ENCODE measurements at places on chromosomes 7 and 10.

- DNase-seq, result no peak
Measured at GRCh38 chr10:87850742-87851205, 12.6 kb downstream of the KLLN start.

DNA sequence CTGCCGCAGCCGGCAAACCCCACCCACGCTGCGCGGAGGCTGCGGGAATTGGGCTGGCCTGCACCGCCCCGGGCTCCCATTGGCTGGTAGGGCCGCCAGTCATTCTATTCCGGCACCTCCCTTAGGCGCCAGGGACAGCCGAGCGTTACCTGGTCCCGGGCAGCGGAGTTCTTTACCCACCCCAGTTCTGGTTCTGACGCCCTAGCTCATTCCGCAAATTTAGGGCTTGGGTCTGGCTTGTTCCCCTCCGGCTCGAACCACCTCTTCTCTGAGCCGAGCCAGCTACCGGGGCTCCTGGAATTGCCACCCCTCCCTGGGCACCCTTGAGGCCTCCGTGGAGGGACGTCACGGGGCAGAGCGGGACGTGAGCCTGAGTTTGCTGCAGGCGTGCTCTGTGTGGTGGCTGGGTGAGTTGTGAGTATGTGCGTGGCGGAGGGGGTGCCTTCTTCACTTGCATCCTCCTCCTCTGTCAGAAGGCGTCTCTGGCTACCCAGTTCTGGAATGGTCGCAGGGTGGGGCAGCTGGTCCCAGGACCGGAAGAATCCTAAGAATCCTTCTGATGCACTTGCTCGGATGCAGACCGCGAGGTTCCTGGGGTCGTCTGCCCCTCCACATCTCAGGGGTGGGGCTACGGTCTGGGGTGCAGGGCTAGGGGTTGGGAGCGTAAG, at the start of the genes PDZD7 and SFXN3:
Gene PDZD7 (minus strand): TSS at position 2 of the 668 bp plus-strand sequence. CDS start 910 bp downstream, outside the sequence.
Gene SFXN3 (plus strand): TSS at position 107 of the 668 bp plus-strand sequence. CDS start 3,461 bp downstream, outside the sequence.
- DNase-seq, result peak; percentile 70

DNA sequence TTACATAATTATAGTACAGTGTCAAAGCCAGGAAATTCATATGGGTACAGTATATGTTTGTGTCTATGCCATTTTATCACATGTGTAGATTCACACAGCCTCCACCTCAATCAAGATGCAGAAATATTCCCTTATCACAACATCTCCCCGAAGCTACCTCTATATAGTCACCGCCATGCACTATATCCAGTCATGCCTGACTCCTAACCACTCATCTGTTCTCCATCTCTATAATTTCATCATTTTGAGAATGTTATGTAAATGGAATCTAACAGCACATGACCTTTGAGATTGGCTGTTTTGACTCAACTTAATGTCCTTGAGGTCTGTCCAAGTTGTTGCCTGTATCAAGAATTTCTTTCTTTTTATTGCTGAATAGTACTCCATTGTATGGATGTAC, 22.3 kb upstream of the SLC25A13 start:
- DNase-seq, result no peak

- DNase-seq, result no peak
Measured at GRCh38 chr10:4527281-4527970, 298.6 kb upstream of the AKR1E2 start.

DNA sequence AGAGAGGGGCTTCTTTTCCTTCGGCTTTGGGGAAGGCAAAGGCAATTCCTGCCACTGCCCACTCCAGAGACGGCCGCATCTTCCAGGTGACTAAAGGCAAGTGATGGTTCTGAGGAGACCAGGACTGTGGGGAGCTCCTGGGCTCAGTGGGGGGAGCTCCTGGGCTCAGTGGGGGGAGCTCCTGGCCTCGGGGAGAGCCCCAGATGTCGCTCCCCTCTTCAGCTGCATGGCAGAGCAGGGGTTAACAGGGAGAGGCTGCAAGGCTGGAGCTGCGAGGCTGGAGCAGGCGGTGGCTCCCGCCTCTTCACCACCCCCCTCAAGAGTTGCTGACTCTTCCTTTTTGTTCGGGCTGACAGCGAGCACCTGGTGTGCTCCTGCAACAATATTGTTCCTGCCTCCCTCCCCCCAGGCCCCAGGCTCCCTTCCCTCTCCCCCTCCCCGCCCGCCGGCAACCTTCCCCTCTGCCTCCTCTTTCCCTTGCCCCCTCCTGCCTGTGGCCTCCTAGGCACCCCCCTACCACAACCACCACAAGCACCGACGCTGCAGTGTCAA, 56.3 kb upstream of the LBX1 start:
- DNase-seq, result peak; percentile 58

DNA sequence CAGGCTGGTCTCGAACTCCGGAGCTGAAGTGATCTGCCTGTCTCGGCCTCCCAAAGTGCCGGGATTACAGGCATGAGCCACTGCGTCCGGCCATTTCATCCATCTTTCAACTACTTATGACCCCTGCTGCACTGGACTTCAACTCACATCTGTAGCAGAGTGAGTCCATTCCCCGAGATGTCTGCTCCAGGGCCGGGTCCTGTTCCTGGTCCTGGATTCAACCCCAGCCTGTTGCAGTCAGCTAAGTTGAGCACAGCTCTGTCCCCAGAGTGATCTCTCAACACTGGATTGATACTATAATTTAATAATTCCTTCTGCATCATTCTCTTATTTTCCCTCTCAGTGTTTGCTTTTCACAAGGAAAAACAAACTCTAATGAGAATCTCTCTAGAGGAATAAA, 25.8 kb downstream of the PRTFDC1 start:
- no peak for DNase-seq

DNA sequence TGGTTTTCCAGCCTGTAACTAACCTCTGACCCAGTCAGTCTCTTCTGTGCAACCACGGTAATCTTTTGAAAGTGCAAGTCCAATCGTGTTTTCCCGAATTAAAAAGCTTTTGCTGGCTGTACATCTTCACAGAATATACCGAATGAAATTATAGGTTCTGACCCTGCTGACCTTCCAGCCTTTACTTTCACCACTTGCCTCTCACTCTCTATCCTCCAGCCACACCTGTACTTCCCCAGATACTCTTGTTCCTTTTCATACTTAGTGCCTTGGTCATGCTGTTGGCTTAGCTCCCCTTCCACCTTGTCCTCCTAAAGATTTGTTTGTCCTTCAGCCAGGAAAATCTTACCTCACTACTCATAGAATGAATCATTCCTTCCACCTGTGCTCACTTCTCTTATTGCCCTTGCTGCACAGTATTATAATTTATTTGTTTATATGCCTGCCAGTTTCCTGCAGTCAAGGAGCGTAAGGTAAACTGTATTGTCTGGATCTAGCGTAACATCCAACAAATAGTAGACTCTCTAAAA, 2.3 kb upstream of the PNPLA8 start:
- peak; percentile 22 for DNase-seq

DNA sequence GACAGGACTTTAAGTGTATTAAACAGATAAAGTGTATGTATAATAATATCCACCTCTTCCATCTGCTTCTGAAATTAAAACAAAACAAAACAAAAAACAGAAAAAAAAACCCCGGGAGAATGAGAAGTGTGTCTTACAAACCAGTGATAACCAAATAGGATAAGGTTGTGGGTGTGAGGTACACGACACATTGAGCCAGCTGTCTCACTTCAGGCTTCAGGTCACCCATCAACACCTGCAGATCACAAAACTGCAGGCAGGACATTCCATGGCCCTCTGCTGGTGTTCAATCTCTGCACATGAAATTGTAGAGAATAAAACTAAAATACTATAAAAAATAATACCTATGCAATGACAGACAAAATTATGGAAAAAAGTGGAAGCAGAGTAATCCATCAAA, 339.9 kb downstream of the SFMBT2 start:
- no peak for DNase-seq

GRCh38 chr7:106246902-106247711, 37.7 kb downstream of the NAMPT start:
- DNase-seq, result no peak

GRCh38 chr7:152847386-152847908, 87.9 kb downstream of the ACTR3B start:
- no peak for DNase-seq

GRCh38 chr7:121062671-121063279, 74.3 kb downstream of the CPED1 start:
- no peak for DNase-seq

- DNase-seq, result no peak
Measured at GRCh38 chr7:96169439-96169838, 152.5 kb downstream of the SLC25A13 start.

DNA sequence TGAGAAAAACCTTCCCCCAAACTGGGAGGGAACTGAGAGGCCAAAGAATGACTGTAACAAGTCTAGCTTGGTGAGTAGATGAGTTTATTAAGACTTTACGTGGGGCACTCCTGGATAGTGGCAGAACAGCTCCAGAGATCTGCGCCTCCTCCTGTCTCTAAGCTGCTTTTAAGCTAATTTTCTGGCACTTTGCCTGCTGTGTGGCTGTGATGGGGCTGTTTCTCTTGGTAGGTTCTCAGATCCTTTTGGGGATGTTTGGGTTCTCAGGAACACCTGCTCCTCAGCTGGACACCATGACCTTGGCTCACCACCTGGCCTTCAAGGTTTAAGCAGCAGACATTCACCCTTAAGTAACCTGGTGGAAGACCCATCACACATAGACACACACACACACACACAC, 68.3 kb downstream of the AKR1E2 start:
- no peak for DNase-seq

DNA sequence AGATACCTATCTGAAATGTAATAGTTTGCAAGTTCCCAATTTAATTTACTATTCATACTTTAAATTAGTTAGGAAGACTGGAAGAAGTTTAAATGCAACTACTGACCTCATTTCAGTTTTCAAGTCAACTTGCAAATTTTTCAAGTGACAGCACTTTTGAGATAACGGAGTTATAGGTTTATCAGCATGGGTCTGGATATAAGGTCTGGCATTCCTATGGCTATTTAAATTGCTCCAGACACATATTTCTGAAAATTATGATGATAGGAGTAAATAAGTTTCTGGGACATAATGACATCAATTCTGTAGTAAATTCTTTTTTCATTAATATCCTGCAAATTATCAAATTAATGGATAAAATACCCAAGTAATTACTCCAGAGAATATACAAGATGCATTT, 251.9 kb downstream of the PRKG1 start:
- DNase-seq, result no peak

DNA sequence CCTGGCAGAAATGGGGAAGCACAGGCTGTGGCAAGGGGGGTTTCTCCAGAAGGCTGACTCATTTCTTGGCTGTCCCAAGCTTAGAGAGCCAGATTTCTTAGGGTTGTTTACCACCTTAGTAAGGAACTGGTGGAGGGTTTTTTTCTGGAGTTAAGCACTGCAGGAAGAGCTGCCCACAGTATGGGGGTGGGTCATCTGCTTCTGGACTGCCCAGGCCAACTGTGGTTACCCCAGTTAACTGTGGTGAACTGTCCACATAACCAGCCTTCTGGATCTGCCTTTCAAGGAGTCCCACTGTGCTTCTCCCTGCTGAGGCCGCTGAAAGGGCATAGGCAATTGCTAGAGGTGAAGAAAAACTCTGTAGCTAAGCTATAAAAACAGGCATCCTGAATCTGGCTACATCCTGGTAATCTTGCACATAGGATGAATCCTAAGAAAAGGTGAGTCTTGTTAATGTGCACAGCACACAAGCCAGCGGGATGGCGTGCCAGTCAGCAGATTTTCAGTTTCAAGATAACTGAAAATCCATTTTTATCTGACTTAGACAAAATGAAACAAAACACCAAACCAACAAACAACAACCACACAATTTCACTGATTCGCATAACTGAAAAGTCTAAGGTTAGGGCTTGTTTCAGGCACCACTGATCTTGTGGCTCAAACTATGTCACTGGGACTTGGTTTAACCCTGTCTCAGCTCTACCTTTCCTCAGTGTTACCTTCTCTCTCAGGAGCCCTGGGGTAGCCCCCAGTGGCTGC, 21.6 kb upstream of the TSPAN33 start:
- DNase-seq, result no peak

GRCh38 chr7:131261476-131261994, 66.1 kb upstream of the MKLN1 start:
- no peak for DNase-seq

DNA sequence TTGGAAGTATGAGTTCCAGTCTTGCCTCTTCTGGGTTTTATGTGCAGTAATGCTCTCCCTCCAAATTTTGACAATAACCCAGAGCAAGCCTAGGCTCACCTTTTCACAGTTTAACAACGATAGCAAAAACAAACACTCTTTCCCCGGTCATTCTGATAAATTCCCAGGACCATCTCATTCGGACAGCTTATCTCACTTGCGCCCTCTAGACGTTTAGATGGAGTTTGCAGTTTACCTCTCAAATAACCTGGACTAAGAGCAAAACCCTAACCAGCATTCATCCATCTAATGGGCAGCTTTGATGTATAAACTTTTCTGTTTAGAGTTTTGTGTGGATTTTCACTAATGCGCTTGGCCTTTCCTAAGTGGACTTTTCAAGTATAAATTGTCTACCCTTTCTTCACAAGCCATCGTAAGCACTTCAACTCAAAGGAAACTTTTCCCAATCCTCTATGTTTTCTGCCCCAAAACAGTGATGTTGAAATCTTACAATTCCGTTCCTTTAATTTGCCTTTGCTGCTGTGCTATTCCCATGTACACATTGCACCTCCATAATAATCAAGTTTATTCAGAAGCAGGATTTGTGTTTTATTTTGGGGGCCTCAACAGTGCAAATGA, 114.9 kb downstream of the HDAC9 start:
- DNase-seq, result no peak

GRCh38 chr10:22667093-22667480, 47.3 kb downstream of the PIP4K2A start:
- no peak for DNase-seq

DNA sequence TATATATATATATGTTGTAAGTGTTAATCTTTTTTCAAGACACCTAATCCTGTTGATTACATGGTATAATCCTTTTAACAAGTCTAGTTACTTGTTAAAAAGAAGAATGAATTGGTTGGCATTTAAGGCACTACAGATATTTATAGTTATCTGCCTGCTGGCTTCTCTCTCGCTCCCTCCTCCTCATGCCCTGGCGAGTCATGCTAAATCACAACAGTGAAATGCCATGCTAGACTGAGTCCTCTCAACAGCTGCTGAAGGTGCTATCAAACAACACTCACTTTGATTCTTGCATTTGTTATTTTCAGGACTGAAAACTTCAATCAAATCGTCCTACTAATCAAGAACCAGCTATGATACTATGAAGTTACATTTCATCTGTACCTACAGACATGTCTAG, 15.4 kb downstream of the NRAP start:
- DNase-seq, result no peak

DNA sequence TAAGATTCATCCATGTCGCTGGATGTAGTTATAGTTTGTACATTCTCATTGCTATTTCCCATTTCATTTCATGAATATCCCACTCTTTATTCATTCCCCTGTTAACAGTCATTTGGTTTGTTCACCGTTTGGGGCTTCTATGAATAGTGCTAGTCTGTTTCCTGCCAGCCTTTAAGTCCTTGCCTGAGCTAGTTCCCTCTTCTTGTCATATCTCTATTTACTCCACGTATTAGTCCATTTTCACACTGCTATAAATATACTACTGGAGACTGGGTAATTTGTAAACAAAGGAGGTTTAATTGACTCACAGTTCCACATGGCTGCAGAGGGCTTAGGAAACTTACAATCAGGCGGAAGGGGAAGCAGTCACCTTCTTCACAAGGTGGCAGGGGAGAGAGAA, 56.2 kb downstream of the PLCE1 start:
- DNase-seq, result peak; percentile 17

- no peak for DNase-seq
Measured at GRCh38 chr10:132168571-132169030, 18.1 kb upstream of the DPYSL4 start.

- DNase-seq, result no peak
Measured at GRCh38 chr10:97025613-97026242, 160.0 kb downstream of the SLIT1 start.

- no peak for DNase-seq
Measured at GRCh38 chr10:123886292-123886691, 5.3 kb downstream of the CPXM2 start.

- no peak for DNase-seq
Measured at GRCh38 chr10:34432589-34432988, 382.5 kb downstream of the PARD3 start.

GRCh38 chr7:66869660-66870450, 51.2 kb upstream of the TMEM248 start:
- no peak for DNase-seq
